Osteocyte (in vitro differentiated cells): ENCODE measurements at places on chromosomes 11 and 22. TPM values are rescaled to one million over a fixed set of nuclear protein-coding genes. Genes with fewer than 3 reads are reported as not detected.
A peak's percentile ranks its signal among the peaks of the same experiment; 100 is the strongest.

GRCh38 chr11:8331767-8332166, 68.1 kb upstream of the LMO1 start:
- H3K4me1 ChIP-seq: peaks cover 29% of the 10 kb centered on the region
- no peaks in the 10 kb centered on the region for H3K36me3 ChIP-seq
- H3K4me3 ChIP-seq: no peak overlapping the region
- H3K27ac ChIP-seq: no peak overlapping the region
- H3K27me3 ChIP-seq: no peaks in the 10 kb centered on the region

DNA sequence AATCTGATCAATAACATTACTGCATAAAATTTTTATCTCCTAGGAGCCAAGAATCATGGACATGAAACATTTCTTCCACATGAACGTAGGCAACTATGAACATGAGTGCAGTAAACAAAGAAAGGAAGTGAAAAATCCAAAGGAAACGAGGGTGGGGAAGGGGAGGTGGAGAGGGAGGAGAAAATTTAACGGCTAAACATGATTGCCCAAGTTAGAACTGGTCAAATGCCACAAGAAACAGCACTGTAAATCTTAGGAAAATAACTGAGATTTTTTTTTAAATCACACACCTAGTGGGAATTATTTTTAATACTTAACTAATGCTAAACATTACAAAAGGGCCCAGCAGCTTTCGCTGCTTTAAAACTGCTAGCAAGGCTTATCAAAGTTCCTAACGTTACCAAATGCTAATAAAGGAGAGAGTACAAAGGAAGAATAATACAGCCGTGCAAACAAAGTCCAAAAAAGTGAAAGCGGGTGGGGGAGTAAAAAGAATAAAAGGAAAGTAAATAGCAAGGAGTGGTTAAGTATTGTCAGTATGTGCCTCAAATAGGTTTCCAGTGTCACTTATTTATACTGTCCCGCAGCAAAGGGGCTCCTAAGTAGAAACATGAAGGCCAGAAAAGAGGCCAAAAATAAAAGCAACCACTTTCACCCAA, 13.7 kb downstream of the NARS2 start:
- peak overlapping the region; percentile 90 for H3K27ac ChIP-seq
- peak overlapping the region; percentile 36 for H3K4me3 ChIP-seq
- no peak for DNase-seq
- H3K36me3 ChIP-seq: peaks cover 19% of the 10 kb centered on the region

GRCh38 chr11:93922830-93923229, 72.4 kb upstream of the VSTM5 start:
- peaks cover 41% of the 10 kb centered on the region for H3K27me3 ChIP-seq
- no peak for DNase-seq
- H3K27ac ChIP-seq: no peak overlapping the region
- H3K4me1 ChIP-seq: no peaks in the 10 kb centered on the region

GRCh38 chr11:125388611-125389010, 107.5 kb downstream of the FEZ1 start:
- peaks cover 22% of the 10 kb centered on the region for H3K4me1 ChIP-seq
- DNase-seq: no peak
- no peak overlapping the region for H3K27ac ChIP-seq
- no peaks in the 10 kb centered on the region for H3K27me3 ChIP-seq

The SLC22A12 gene
- total RNA-seq: not detected in 2 replicates

GRCh38 chr11:36431429-36432092, 78.5 kb downstream of the TRAF6 start:
- peaks cover 27% of the 10 kb centered on the region for H3K4me1 ChIP-seq
- peak overlapping the region; percentile 38 for H3K4me3 ChIP-seq
- H3K36me3 ChIP-seq: peaks cover 69% of the 10 kb centered on the region
- H3K27ac ChIP-seq: peak overlapping the region; percentile 80

The NCAM1 gene
- 1.9 and 2.2 TPM in 2 replicates for total RNA-seq

DNA sequence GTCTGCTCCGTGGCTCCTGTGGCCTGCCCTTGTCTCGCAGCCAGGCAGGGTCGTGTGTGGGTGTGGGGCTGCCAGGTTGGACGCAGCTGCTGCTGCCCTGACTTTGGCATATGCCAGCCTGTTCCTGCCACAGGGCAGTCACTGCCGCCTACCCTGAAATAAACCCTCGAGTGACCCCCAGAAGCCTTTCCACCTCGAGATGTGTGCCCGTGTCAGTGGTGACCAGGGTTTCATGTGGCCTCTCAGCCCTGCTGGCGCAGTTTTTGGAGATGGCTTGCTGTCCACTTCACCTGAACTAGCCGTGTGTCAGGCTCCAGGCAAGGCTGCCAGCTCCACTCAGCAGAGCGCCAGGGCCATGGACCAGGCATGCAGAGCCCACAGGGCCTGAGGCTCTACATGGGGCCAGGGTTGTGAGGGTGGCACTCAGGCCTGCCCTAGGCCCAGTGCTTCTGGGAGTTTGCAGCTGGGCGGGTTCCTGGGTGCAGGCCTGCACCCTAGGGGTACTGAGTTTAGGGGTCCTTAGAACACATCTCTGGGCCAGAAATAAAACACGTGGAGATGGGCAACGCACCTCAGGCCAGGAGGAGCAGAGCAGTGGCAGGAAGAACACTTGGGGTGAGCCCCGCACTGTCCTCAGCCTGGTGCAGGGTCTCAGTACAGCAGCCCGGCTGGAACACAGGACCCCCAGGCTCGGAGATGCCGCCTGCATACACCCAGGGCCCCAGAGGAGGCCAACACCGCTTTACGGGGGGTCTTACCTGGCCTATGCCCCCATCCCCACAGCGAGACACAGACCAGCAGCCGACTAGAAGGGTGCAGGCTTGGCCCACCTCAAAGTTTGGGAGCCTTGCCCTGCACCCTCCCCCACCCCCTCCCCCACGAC, 8.8 kb upstream of the PANX2 start:
- H3K36me3 ChIP-seq: no peaks in the 10 kb centered on the region
- H3K27ac ChIP-seq: no peak overlapping the region
- H3K4me3 ChIP-seq: no peak overlapping the region
- peaks cover 31% of the 10 kb centered on the region for H3K27me3 ChIP-seq
- H3K4me1 ChIP-seq: no peaks in the 10 kb centered on the region

- H3K36me3 ChIP-seq: no peaks in the 10 kb centered on the region
- peaks cover 63% of the 10 kb centered on the region for H3K27me3 ChIP-seq
- no peaks in the 10 kb centered on the region for H3K4me1 ChIP-seq
- no peak overlapping the region for H3K27ac ChIP-seq
- peak; percentile 60 for DNase-seq
Observed at GRCh38 chr22:44505796-44506354, 7.8 kb upstream of the RTL6 start.

DNA sequence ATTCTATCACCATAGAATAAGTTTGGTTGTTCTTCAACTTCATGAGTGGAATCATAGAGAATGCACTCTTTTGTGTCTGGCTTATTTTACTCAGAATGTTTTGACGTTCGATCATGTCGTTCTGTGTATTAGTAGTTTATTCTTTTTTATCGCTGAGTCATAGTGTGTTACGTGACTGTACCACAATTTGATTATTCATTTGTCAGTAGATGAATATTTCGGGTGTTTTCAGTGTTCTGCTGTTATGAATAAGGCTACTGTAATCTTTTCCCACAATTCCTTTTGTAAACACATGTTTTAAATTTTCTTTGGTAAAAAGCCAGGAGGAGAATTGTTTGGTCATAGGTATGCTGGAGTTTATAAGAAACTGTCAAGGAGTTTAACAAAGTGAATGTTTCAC, 279.9 kb upstream of the B3GAT1 start:
- no peaks in the 10 kb centered on the region for H3K36me3 ChIP-seq
- no peak for DNase-seq
- H3K27me3 ChIP-seq: peaks cover 16% of the 10 kb centered on the region
- no peak overlapping the region for H3K4me3 ChIP-seq
- H3K4me1 ChIP-seq: peaks cover 6% of the 10 kb centered on the region

- peaks cover 47% of the 10 kb centered on the region for H3K4me1 ChIP-seq
- H3K4me3 ChIP-seq: peak within 1 kb of the TSS; percentile 78
Observed at GRCh38 chr11:61294717-61295595, at the start of gene VWCE. TSS of gene VWCE (minus strand) at chr11:61295316. CDS start at chr11:61295037, 279 bp downstream.

GRCh38 chr11:26820739-26821138, 98.9 kb upstream of the SLC5A12 start:
- no peak for DNase-seq
- H3K36me3 ChIP-seq: peaks cover 16% of the 10 kb centered on the region
- peaks cover 6% of the 10 kb centered on the region for H3K4me1 ChIP-seq
- peak overlapping the region; percentile 64 for H3K27ac ChIP-seq
- H3K27me3 ChIP-seq: peaks cover 6% of the 10 kb centered on the region

DNA sequence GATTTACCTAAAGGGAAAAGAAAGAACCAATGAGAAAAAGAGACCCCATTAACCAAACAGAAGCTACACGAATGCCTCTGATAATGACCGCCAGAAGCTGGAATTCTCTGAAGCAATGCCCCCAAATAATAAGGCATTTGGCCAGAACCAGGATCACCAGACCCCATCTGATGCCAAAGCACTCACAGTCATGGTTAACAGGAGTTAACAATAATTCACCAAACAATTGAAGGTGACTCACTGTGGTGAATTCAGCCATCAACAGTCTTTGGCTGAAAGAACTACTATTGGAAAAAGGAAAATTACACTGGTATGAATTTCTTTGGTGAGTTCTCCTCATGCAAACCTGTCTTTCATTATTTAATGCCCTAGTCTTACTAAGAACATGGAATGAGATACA, 21.9 kb upstream of the NFRKB start:
- no peak overlapping the region for H3K27ac ChIP-seq
- DNase-seq: no peak
- H3K36me3 ChIP-seq: peaks cover 26% of the 10 kb centered on the region
- no peaks in the 10 kb centered on the region for H3K4me1 ChIP-seq
- no peaks in the 10 kb centered on the region for H3K27me3 ChIP-seq

The GAB4 gene
- not detected in 2 replicates for total RNA-seq

- no peak overlapping the region for H3K4me3 ChIP-seq
- no peak overlapping the region for H3K27ac ChIP-seq
- H3K27me3 ChIP-seq: no peaks in the 10 kb centered on the region
- no peaks in the 10 kb centered on the region for H3K36me3 ChIP-seq
- no peak for DNase-seq
Observed at GRCh38 chr11:93570759-93571413, 27.7 kb upstream of the SMCO4 start.

DNA sequence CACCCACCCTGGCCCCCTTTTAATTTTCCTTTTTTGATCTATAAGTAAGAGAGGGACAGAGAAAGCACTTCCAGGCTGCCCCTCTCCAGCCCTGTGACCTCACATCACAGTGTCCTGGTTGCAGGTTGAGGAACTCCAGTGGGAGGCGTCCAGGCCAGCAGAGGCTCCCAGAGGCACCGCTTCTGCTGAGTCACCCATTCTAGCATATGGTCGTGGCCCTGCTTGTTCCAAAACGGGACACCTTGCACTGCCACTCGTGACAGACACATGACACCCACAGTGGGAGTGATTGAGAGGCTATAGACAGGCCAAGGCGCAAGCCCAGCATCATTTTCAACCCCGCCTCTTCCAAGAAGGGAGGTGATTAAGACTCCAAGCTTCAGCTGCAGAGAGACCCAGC, 16.0 kb upstream of the TMPRSS4 start:
- DNase-seq: no peak
- no peaks in the 10 kb centered on the region for H3K4me1 ChIP-seq
- H3K27ac ChIP-seq: no peak overlapping the region
- H3K27me3 ChIP-seq: peaks cover 7% of the 10 kb centered on the region
